ENCODE measurements at places on chromosomes 2 and 18.

DNA sequence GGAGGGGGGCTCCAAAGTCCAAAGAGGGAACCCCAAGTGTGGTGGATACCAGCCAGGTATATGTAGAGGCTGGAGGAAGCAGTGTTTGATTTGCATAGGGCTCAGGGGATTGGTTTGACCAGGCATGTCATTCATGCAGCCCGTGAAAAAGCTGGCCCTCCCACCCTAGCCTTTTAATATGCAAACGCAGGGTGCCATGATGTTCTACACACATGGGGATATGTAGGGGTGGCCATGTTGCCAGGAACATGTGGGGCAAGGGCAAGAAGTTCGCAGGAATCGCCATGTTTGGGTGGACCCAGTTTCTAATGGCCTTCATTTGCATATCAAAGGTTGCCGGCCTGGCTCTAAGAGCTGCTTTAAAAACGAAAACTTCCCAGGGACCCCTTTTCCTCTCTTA lies 33.6 kb downstream of the B3GNT7 start:
- DNase-seq, result no peak

DNA sequence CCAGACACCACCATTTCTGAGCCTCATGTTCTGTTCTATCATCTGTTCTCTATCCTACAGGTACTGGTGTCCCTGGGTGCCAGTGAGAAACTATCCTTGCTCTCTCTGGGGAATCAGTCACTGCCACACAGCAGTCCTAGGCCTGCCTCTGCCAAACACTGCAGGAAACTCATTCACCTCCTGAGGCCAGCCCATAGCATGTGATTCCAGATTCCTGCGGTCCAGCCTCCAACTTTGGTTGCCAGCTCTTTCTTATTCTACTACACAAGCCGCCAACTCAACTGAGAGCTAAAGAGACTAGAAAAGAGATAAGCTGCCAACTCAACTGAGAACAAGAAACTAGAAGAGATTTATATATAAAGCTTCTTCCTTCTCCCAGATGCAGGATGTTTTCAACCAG lies 8.8 kb upstream of the TTLL4 start:
- no peak for DNase-seq

DNA sequence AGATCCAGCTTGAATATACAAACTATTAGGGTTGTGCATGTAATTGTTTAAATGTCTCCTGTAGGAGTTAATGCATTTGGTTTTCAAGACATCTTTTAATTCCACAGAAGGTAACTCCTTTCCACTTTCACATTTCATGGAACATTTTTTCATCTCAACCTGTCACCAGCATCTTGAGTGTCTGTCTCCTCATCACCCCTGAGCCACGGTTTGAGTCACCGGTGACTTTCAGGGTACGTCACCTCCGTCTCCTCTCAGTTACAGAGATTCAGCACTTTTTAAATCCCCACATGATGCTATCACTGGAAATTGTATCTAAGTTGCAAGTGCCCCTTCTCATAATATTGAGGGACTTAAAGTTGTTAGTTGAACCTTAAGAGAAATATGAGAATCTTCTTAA lies 25.3 kb downstream of the GPR55 start:
- DNase-seq, result no peak

GRCh38 chr2:188986839-188987238 lies 12.7 kb downstream of the COL3A1 start:
- no peak for DNase-seq

DNA sequence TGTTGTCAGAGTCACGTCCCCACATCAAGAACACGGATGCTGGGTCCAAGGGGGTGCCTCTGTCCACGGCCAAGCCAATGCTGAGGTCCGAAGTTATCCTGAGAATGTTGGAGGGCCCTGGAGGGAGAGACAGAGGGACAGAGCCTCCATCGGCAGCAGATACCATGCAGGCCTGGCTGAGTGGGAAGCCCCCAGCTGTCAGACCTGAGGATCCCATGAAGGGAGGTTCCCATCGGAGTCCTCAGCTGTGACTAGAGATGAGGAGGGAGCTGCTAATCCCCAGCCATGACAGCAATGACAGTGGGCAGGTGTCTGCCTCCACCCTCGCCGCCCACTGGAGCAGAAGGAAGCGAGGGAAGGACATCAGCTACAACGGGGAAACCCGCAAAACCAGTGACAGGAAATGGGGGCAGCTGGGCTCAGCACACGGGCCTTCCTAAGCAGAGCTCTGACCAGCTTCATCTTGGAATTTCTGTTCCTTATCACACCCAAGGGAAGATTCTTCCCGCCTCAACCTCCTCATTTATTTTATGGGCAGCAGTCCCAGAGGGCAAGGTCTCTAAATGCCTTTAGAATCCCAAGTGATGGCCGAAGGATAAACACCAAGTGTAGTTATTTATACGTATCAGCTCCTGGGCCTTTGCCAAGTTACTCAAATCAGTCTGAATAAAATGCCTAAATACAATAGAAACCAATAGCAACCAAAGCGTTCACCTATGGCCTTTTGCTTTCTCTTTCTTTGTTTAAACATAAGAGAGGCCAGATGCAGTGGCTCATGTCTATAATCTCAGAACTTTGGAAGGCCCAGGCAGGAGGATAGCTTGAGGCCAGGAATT lies 32.2 kb downstream of the FAM178B start:
- no peak for DNase-seq

DNA sequence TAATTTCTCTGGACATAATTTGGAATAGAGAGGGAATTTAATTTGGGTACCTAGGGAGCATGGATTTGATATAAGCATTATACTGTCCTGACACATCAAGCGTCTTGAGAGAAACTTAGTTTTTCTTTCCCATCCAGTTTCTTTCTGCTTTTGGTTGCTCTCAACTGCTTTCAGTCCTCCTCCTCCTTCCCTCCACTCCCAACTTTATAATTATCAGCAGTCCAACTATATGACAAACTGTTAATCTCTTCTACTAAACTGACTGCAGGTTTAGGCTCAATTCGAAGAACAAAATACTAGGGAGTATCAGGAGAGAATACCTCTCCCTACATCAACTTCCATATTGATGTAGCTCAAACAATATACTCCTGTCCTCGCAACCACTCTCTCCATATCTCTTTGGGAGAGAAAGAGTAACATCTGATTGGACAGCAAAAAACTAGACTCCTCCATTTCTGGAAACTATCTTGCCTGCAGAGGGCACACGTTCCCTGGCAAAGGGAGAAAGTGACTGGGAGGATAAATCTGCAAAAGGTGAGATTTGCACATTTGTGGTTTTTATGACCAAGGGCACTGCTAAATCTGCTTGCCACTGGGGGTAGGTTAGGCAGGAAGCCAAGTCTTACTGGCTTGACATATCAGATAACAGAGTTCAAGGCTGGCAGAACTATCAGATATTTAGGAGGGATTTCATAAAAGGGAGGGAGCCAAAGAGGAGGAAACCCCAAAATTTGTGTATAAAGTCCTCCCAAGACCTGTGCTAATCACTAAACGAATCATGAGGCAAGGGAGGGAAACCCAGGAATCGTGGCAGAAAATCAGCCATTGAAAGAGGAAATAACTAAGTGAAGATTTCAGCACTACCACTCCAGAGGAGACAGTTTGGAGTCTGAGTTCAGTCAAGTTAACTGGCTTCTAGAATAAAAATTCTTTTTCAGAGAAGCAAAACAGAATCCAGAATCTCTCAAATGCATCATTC lies 40.0 kb downstream of the ICA1L start:
- no peak for DNase-seq

DNA sequence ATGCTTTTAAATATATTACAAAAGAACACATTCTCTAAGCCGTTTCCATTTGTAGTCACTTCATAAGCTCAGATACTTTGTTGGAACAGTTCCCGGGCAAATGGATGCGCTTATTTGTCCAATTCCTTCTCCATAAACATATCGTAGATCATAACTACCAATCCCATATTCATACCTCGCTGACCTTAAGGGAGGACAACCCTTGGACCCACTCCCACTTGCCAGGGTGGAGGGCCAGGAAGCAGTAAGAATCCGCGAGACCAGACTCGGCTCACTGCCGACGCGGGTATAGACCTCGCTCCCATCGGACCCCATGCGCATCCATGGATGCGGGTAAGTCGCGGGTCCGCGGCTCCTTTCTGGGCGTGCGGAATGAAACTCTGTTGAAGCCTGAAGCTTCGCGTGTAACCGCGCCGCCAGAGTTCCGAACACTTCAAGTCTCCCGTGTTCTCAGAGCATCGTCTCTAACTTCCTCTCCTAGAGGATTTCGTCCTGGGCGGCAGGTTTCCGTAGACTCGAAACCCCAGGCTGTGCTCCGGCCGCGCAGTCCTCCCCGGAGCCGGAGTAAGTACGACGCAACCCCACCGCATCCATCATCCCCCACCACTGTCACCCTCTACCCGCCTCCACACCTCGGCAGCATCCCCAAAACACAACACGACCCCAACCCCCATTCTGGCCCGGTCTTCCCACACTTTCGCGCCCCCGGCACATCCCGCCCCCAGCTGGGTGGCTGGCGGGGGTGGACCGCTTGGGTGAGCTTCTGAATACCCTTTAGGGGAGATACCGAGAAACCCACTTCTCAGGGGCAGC lies 1.1 kb downstream of the DSC3 start:
- no peak for DNase-seq

GRCh38 chr2:198146346-198146940 lies 342.1 kb downstream of the PLCL1 start:
- DNase-seq, result no peak

DNA sequence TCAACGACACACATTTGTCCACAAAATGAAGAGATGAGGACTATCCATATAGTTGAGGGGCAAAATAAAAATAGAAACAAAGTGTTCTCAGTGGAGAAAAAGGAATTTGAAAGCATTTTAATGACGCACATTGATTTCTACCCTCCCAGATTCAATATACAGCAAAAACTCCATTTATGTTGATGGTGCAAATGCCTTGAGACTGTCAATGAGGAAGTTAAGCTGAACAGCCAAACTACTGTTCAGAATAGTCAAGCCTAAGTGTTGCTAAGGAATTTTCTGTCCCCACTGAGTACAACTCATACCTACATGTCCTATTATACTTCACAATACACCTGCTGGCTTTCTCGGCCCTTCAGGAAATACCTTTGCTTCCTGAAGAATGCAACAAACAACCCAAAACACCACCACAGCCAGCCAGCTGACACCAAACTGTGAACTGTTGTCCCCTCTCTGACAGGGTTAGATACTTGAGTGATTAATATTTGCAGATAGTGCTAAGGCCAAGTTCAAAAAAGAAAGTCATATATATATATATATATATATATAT lies 27.8 kb upstream of the DARS1 start:
- DNase-seq, result no peak

GRCh38 chr2:42314892-42315468 lies 46.0 kb downstream of the COX7A2L start:
- DNase-seq, result no peak

- DNase-seq, result no peak
These were observed 142.7 kb downstream of the AGAP1 start for GRCh38 chr2:235636546-235636945.

- DNase-seq, result no peak
These were observed 31.3 kb downstream of the COLEC12 start for GRCh38 chr18:468955-469790.

- no peak for DNase-seq
These were observed 772.2 kb upstream of the CHAC2 start for GRCh38 chr2:52995424-52995823.

GRCh38 chr2:65161551-65162100 lies 31.7 kb upstream of the RAB1A start:
- no peak for DNase-seq

- DNase-seq, result no peak
These were observed 57.1 kb downstream of the SNORC start for GRCh38 chr2:232927032-232927792.

GRCh38 chr2:84158605-84159004 lies 300.5 kb downstream of the SUCLG1 start:
- DNase-seq, result no peak

DNA sequence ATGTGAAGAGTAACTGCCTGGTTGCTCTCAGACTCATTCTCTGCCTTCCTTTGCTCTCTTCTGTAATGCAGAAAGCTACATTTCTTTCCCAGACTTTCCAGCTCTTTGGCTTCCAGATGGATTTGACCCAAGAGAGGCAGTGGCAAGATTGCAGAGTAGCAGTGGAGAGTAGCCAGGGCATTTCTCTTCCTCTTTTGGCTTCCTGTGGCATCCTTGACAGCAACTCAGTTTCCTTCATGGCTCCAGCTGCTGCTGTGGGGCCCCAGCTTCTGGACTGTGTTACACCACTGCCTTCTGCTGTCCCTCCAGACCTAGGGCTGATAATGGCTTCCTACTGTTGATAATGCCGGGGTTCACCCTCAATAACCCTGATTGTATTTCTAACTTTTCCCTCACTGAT lies 469.4 kb upstream of the SPRED2 start:
- no peak for DNase-seq

- DNase-seq, result no peak
These were observed 422.0 kb upstream of the ZEB2 start for GRCh38 chr2:144941743-144942488.

DNA sequence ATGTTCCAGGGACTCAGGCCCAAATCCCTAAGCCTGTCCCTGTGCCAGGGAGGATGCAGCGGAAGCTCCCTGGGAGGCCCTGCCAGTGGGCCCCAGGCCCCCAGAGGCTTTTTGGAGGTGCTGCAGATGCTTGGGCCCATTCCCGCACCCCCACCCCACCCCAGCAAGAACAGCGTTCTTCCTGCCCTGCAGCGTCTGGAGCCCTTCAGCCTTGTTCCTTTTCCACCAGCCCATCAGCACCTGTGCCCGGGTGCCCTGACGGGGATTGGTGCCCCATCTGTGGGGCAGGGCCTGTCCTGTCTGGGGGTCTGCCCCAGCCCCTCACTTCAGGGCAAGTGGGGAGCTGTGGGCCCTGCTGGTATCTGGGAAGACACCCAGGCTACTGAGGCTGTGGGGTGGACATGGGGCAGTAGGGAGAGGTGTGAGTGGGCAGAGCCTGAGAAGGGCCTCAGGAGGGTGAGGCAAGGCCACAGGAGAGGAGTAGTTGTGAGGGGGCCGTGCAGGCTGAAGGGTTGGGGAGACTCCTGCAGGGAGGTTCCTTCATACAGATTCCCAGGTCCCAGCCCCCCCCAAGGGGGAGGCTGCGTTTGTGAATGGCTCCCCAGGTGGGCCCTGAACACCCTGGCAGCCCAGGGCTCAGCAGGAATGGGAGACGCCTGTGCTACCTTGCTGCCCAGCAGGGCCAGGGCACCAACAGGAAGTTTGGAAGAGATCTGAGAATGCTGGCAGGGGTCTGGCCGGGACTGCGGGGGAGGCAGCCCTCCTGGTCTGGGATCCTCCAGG lies 2.4 kb downstream of the RNPEPL1 start:
- DNase-seq, result no peak

- DNase-seq, result no peak
These were observed 93.4 kb upstream of the MAP4K3 start for GRCh38 chr2:39530411-39530866.

- no peak for DNase-seq
These were observed 251.7 kb upstream of the HNRNPA3 start for GRCh38 chr2:176960736-176961520.

- DNase-seq, result no peak
These were observed 615.3 kb downstream of the BCL11A start for GRCh38 chr2:59938181-59938580.

DNA sequence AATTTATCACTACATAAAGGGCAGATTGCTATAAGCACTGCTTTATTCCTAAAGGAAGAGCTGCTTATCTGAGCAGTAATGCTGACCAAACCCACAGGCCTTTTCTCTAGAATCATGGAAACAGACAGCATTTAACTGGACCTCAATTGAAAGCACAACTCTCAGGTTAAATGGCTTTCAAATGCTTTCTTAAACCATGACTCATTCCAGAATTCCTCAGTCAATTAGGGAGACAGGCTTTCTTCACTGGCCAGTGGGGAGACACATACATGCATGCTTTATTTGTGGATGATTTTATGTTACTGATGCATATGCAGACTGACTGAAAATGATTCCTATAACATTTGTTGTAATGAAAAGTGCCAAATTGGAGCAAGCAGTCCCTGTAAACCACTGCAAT lies 114.6 kb downstream of the ACVR1 start:
- DNase-seq, result no peak
